ENCODE measurements at places on chromosomes 7 and 10.

DNA sequence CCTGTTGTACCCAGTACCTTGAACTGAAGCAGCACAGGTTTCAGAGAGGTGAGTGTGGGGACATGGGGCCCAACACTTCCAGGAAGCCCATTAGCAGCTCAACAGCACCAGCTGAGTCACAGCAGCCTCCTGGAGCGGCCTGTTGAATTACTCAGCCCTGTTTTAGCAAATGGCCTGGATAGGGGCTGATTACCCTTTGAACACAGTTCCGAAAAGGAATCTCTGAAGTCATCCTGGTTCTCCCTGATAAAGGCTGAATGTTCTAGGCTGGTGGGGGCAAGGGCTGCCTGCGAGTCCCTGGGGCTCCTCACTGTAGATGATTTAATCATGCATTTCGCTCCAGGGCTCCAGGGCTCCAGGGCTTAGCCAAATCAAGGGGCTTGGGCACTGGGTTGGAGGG is 287.5 kb downstream of the GRID1 start:
- peak; percentile 68 for DNase-seq

- DNase-seq, result no peak
These were observed 710.2 kb upstream of the POM121L12 start for GRCh38 chr7:52325237-52325636.

DNA sequence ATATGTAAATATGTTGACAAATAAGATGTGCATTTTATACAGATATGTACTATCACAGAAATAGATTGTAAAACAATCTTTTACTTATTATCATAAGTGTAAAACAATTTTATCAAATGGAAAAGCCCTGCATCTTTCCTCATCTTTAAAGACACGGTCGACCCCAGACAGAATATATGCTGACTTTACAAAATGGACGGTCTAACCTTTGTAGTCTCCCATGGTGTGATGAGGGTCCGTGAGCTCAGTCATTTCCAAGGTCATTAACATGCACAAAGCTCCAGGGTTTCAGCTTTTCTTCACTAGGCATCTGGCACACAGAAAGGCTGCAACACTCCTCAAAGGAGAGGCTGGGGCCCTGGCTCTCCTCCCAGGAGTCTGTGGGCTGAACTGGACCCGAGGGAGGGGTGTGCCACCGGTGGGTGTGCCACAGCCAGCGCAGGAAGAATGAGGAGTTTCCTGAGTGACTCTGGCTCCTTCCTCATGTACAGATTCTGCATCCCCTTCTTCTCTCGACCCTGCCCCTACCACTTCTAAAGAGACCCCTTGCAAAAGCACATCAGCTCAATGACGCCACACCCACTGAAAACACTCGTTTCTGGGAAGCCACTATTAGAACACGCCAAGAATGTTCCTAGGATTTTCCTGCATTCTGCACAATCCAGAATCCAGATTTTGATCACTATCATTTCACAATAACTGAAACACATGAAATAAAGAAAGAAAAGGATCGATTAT is 26.2 kb upstream of the ABLIM1 start:
- no peak for DNase-seq

DNA sequence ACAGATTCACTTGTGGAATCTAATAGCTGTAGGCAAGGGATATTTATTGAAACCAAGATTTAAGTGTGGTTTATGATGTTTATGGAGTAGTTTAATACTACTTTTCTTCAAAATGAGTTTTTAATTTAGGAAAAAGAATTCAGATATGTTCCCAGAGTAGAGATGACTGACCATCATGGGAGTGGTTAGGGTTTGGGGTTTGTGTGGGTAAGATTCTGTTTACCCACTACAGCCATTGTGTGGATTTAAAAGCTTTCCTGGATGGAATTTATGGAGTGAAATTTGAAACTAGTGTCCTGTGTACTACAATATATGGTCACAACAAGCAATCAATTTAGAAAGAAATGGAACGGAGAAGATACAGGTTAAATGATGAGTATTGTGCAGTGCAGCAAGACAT is 453.5 kb downstream of the AUTS2 start:
- no peak for DNase-seq

GRCh38 chr7:50394315-50394714 is 55.8 kb downstream of the FIGNL1 start:
- DNase-seq, result no peak

DNA sequence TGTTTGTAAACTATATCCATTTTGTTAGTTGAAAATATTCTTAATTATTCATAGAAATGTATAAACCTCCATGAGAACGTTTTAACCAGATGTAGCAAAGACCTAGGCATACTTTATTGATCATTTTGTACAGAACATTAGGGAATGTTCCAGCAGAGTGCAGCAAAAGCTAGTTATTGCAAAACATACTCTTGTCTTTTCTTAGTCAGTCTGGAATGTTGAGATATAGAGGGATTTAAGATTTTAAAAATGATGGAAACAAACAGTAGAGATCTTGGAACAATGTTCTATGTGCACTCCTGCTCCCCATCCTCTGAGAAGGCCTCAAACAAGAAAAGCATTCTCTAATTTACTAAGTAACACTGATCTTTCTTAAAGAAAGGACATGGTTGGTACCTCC is 292.1 kb downstream of the BBS9 start:
- no peak for DNase-seq

DNA sequence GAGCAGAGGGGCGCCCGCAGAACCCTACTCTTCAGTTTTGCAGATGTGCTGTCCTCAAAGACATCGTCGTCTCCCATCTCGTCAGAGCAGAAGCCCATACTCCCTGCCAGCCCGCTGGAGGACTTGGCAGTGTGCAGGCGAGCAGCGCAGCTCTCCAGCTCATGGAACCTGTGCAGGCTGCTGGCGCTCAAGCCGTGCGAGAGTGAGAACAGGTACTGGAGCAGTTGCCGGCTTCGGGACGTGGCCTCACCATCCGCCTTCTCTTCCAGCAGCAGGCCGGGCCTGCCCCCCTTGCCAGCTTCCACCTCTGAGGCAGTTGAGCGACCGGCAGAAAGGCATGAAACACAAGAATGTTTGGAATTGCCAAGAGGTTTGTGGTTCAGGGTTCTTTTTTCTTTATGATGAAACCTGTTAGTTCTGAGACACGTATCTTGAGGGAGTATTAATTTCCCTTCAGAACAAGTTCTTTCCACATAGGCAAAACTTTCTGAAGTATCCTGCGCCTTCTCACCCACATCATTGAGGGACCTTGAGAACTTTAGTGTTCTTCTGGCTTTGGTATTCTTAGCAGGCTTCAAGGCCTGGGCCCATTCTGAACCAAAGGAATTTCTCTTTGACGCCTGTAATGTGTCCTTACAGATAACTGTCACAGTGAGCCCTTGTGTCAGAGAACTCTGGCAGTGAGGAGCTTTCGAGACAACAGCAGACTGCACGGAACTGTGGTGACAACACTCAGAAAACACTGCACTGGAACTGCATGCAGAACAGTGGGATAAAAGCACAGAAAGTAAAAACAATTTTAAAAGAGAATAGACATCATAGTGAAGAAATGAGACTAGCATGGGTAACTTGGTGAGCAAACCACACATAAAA is 89.5 kb downstream of the ALOX5 start:
- no peak for DNase-seq

DNA sequence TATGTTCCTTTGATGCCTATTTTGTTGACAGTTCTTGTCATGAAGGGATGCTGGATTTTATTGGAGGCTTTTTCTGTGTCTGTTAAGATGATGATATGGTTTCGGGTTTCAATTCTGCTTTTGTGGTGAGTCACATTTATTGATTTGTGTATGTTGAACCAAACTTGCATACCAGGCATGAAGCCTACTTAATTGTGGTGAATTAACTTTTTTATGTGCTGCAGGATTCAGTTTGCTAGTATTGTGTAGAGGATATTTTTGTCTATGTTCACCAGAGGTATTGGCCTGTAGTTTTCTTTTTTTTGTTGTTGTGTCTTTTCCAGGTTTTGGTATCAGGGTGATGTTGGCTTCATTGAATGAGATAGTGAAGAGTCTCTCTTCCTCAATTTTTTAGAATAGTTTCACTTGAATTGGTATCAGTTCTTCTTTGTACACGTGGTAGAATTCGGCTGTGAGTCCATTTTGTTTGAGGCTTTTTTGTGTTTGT is 345.9 kb downstream of the KIF20B start:
- DNase-seq, result no peak

GRCh38 chr10:60035984-60036383 is 129.6 kb upstream of the CCDC6 start:
- no peak for DNase-seq

- DNase-seq, result peak; percentile 23
These were observed 54.9 kb upstream of the ABCB5 start for GRCh38 chr7:20560325-20561180.

- no peak for DNase-seq
These were observed 101.4 kb downstream of the C10orf105 start for GRCh38 chr10:71618176-71618575.

DNA sequence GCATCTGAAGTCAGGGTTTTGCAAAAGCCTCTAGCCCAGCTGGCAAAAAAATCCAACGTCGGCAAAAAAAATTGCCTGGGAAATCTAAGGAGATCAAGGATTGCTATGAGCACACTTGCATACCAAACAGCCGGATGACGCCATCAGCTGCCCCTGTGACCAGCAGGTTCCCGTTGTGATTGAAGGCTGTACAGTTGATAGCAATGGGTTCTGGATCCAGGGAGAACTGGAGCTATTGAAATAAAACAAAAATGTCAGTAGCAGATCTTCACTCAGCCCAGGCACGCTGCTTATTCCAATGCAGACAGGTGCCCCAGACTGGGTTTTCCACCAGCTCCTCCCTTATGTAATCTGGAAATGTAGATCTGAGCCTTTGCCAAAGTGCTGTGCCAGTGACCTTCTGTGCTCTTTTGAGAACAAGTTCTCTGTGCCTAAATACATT is 18.7 kb upstream of the CYREN start:
- no peak for DNase-seq

GRCh38 chr7:29189743-29190201 is 4.8 kb upstream of the CHN2 start:
- DNase-seq, result peak; percentile 87

GRCh38 chr7:33221390-33221789 is 92.0 kb downstream of the BBS9 start:
- no peak for DNase-seq

GRCh38 chr10:60731134-60731885 is 47.0 kb upstream of the CDK1 start:
- no peak for DNase-seq

GRCh38 chr10:108673741-108674140 is 1249.6 kb downstream of the XPNPEP1 start:
- DNase-seq, result no peak

DNA sequence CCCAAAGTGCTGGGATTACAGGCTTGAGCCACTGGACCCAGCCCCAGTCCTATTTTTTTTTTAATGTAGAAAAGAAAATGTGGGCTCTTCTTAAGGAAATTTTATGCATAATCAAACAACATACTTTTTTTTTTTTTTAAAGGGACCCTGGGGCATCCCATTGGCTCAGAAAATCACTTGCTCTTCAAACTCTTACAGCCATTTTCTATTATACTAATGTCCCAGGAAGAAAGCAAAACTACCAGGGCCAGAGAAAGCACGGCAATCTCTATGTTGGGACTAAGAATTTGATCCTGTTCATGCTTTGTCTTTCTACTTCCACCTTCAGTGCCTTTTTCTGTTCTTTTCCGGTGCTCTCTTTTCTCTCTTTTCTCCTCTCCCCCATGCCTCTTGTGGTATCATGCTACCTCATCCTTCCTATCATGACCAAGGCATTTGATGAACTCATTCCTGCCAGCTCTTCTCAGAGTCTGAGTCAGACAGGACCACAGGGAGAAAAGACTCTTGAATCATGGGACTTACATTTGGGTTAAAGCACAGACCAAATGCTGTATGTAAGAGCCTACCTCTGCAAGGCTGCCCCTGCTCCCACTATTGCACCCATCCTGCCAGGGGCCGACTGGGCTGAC is 76.4 kb upstream of the CCNY start:
- no peak for DNase-seq

- DNase-seq, result no peak
These were observed 266.6 kb upstream of the GNAI1 start for GRCh38 chr7:79868010-79868409.

DNA sequence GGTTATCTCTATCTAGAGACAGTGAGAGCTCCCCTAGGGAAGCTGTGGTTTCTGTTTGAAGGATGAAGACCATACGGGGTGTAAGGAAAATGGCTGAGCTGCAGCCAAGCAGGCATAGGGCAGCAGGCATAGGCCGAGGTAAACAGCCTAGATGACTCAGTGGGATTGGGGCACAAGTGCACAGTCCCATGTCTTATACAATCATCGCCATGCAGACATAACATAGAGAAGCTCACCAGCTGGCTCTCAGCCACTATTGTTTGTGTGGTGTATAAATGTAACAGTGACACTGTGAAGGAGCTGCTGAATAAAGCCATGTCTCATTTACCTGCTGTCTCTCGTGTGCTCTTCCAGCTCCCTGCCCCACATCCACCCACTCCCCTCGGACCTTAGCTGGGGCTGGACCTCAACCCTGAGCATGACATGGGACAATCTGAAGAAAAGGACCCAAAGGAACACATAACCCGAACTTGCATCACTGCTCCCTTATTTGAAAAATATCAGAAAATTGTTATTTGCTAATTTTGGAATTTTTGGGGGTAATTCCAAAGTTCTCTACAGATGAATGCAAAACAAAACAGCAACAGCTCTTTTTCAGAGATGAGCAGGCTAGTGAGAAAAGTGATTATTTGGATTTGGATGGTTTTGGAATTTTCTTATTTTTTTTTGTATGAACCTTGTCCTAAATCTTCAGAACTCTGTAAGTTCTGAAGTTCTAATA is 582.7 kb downstream of the REEP3 start:
- no peak for DNase-seq

GRCh38 chr10:6247041-6247712 is 44.4 kb downstream of the PFKFB3 start:
- DNase-seq, result no peak

DNA sequence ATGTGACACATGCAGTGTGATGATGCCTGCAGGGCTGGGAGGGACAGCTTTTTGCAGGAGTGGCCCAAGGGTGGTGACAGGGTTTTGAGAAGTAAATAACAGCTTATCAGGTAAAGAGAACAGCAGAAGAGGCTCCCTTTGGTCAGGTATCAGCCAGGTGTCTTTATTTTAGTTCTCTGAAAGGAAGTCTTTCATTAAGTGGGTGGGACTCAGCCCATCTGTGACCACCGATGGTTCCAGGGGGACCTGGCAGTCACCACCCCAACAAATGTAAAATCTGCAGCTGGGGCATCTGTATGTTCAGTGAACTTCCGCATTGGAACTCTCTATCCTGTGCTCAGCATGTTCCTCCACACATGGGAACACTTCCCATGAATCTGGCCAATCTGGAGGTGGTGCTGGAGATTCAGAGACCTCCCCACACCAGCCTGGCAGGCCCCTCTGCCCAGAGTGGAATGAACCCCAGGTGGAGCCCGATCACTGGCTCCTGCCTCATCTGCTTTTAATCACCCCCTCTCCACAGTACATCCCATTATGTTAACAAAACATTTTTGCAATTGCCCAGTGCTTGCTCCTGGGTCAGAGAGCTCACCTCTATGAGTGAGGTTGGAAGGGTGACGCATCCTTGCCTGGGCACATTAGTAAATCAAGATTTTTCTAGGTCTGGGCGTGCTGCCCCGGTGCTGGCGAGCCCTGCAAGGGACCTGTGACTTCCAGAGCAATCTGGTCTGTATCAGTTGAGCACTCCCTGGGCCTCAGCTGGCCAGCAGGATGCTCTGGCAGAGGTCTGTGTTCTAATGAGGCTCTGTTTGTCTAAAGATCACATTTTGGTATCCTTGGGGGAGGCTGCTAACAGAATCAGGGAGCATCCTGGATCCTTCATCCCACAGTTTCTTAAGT is 140.4 kb upstream of the GDF10 start:
- no peak for DNase-seq

- DNase-seq, result no peak
These were observed 136.8 kb downstream of the LCOR start for GRCh38 chr10:96968682-96969423.

GRCh38 chr10:98623176-98623575 is 176.4 kb upstream of the HPS1 start:
- no peak for DNase-seq
